Placental pericyte (primary cell): ENCODE measurements at places on chromosomes 11 and 22. TPM values are rescaled to one million over a fixed set of nuclear protein-coding genes. Genes with fewer than 3 reads are reported as not detected.

The HEPACAM gene
- total RNA-seq, result under 0.01 TPM in 1 of 2 replicates, not detected in the other

The TBC1D22A gene
- total RNA-seq, result 18.6 and 21.3 TPM in 2 replicates

The MMP20 gene
- total RNA-seq, result not detected in 2 replicates

The SLC22A25 gene
- total RNA-seq, result not detected in 2 replicates

The IRAG1 gene
- total RNA-seq, result 1.8 and 19.2 TPM in 2 replicates

The TMPRSS13 gene
- total RNA-seq, result not detected in 2 replicates

The MOGAT2 gene
- not detected in 2 replicates for total RNA-seq

The GRIK4 gene
- total RNA-seq, result 0.22 and 0.29 TPM in 2 replicates
